CD4-positive, alpha-beta T cell treated with Interleukin-12 subunit alpha and Interleukin-12 subunit beta, for 1 hour (primary cell): ENCODE measurements at places on chromosomes 1 and 21.

GRCh38 chr1:28232558-28233263 lies at the start of gene DNAJC8:
Gene DNAJC8, minus strand, starts transcription at chr1:28233029. Its CDS starts 31 bp downstream, at chr1:28232998.
- peak; percentile 92 for DNase-seq

GRCh38 chr1:97092824-97093223 lies 371.2 kb downstream of the PTBP2 start:
- no peak for DNase-seq

- no peak for DNase-seq
These were observed 83.3 kb upstream of the TNR start for GRCh38 chr1:175826705-175827104.

DNA sequence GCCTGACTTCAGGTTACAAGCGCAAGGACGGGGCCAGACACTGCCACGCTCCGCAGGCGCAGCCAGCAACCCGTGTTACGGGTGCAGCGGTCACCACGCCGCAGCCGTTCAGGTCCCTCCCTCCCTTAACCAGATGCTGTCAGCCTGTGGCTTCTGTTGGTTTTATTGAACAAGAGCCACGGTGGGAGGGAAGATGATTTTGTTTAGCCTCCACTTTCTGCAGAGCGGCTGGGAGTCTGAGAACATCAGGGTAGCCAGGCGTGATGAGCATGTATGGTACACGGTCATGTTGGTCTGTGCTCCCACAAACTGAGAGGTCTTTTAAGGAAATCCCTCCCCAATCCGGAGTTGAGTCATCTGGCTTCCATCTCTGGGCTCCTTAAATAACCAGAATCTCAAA lies 18.5 kb upstream of the ADARB1 start:
- DNase-seq = no peak

GRCh38 chr1:161954050-161954449 lies 69.6 kb downstream of the OLFML2B start:
- DNase-seq = no peak

DNA sequence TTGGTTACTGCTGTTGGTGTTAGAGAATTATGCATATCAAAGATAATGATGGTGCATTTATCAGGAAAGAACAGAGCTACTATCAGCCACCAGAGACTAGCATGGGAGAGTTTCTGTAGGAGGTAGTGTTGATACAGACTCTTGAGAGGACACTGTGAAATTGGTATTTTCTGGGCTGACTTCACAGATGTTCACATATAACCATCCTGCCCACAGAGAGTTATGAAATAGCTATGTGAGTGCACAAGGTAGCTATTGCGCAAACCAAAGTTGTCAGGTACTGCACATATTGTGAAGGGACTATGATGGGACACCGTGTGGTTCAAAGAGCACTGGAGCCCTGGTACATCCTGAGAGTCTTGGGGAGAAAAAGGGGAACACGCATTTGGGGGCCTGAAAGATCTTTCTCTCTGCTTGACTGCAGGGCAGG lies 1.4 kb upstream of the TLCD4 start:
- no peak for DNase-seq

GRCh38 chr1:53361541-53361961 lies 33.7 kb upstream of the LRP8 start:
- DNase-seq = no peak

DNA sequence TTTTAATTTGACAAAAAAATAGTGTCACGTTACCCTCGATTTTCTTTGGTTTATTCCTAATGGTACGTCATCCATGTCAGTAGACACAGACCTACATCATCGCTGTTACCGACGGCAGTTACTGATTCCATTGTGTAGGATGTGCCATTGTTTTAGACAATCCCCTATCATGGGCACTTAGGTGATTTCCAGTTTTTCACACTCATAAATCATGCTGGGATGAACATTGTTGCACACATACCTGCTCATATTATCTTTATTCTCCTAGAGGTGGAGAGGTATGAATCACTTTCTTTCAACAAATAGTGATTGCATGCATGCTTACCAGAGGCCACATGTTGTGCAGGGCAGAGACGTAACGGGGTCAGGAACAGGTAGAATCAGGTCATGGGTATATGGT lies 79.7 kb upstream of the EFHD2 start:
- no peak for DNase-seq

- no peak for DNase-seq
These were observed 215.5 kb upstream of the VAMP3 start for GRCh38 chr1:7555391-7556185.

GRCh38 chr1:177274687-177275211 lies 104.0 kb downstream of the BRINP2 start:
- no peak for DNase-seq

- DNase-seq = no peak
These were observed 25.0 kb downstream of the KANK4 start for GRCh38 chr1:62294261-62294660.

DNA sequence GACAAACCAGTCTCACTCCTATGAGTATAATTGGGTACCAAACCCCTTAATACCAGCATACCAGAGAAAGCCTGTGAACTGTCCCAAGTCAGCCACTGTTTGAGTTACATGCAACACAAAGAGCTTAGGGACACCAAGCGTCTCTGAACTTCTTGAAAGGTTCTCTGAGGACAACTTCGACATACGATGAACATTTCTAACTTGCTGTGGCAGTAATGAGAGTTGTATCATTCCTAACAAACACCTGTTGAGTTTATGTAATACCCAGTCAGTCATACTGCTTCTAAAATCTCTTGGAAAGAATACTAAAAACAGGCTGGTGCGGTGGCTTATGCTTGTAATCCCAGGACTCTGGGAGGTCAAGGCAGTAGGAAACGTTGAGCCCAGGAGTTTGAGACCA lies 18.4 kb downstream of the CCT8 start:
- DNase-seq = no peak

- no peak for DNase-seq
These were observed 714.9 kb upstream of the CXADR start for GRCh38 chr21:16797966-16798365.

- no peak for DNase-seq
These were observed 4.4 kb downstream of the CHIT1 start for GRCh38 chr1:203225071-203225470.

DNA sequence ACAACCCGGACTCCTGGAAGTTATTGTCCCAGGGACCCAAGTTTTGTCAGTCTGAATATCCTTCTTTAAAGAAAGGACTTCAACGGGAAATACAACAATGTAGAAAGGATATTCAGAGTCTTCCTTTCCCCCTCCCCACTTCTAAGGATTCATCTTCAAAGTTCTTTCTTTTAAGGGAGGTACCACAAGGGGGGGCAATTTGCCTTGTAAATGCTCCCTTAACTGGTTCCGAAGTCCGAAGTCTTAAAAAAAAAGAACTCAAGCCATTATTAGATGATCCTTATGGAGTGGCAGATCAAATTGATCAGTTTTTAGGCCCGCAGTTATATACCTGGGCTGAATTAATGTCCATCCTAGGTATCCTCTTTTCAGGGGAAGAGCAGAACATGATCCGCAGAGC lies 47.0 kb downstream of the SERINC2 start:
- no peak for DNase-seq

GRCh38 chr1:175514387-175514953 lies 228.9 kb downstream of the TNR start:
- peak; percentile 1 for DNase-seq

GRCh38 chr1:97094247-97094972 lies 372.8 kb downstream of the PTBP2 start:
- no peak for DNase-seq

DNA sequence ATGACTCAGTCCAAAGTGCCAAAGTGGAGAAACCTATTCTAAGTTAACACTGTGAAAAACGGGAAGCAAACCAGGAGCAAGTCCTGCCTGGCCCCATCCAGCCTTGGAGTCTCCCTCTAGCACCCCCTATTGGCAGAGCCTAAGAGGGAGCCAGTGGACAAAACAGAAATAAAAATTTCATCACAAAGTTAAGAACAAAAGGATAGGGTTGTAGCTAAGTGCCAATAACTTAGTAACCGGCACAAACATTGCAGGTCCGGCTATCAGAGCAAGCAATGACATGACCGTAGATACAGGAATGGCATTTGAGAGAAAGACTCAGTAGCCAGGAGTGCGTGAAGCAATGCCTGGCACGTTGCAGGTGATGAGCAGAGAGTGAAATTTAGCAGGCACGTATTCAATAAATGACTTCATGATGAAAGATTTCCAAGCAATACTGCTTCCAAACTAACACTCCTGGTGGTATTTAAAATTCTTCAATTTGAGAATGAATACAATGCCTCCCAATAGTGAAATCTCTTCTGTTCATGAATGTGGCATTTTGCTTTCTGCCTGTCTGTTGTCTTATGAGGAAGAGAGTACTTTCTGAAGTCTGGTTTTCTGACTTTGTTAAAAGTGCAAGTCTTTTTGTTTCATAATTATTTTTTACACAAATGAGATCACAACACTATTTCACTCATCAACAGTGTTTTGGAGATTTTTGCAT lies 391.0 kb downstream of the OMA1 start:
- DNase-seq = no peak

DNA sequence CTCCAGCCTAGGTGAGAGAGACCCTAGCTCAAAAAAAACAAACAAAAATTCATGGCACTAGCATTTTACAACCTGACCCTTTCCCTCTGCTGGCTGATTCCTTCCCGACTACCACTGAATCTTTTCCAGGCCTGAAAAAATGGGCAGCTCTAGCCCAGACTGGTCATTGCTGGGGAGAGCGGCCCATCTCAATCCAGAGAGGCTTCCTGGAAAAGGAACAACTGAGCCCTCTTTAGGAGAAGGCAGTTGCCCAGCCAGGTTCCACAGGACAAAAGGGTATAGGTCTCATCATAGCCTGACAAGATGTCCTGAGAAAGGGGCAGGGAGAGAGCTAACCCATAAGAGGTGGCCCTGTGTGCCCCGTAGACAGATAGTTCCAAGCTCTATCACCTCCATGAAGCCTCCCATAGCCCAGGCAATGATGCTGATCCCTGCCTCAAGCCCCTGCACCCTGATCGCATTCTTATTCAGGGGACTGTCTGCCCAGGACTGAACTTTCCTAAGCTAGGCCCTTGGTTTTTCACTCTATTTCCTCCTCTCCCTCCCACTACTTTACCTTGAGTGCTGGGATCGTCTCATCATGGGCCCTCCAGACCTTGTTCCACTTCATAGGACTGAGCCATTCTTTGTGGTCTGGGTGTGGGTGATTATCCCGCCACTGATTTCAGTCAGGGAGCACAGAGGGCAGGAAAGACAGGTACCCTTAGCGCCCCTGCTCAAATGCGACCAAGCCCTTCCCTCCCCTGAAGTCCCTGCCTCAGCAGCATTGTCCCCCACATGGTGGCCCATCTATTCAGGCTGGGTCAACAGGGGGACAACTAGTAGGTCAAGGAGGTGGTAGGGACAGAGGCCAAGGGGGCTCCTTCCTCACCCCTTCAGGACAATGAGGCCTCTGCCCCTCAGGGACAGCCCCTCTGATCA lies 18.2 kb downstream of the RHBG start:
- DNase-seq = no peak

DNA sequence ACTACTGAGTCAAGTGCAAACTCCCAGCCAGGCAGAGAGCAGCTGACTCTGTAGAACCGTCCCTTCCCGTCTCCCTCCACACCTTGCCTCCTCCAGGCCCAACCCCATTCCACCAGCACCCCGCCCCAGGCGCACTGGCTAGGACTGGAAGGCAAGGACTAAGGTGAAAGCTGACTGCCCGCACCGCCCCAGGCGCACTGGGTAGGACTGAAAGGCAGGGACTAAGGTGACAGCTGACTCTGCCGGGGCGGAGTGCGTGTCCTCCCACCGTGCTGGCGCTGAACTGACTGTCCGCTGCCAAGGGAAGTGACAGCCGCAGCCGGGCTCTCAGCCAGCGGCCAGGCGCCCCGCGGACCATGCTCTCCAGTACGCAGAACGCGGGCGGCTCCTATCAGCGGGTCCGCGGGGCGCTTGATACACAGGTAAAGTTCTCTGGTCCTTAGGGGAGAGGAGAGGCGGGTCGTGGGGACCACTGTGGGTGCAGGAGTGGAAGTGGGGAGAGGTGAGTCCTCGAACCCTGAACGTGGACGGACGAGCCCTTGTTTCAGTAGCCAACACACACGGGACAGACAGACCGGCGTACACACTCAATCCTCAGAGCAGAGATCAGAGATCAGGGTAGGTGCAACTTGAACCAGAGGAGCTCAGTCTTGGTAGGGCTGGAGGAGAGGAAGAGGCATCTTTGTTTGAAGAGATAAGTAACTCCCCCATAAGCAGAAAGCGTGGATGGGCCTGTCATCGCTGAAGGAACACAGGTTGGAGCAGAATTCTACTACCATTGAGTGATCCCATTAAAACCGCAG lies 58.0 kb downstream of the RBM11 start:
- DNase-seq = no peak

- DNase-seq = no peak
These were observed 5.2 kb upstream of the SMIM12 start for GRCh38 chr1:34864759-34865158.

DNA sequence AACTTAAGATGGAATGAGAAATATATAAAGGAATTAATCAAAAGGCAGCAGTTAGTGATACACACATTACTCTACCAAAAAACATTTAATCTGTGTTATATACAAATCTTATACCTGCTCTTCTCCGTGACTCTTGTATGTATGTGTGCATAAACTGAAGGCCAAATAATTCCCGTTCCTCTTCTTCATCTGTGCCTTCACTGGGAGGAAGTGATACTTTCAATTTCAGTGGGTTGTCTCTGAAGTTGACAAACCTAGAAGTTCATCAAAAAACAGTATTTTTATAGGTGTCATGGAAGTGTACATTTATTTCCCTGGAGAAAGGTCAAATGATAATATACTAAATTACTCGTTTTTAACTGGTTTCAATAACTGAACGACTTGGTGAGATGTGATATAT lies 19.3 kb downstream of the TRMT13 start:
- DNase-seq = no peak

DNA sequence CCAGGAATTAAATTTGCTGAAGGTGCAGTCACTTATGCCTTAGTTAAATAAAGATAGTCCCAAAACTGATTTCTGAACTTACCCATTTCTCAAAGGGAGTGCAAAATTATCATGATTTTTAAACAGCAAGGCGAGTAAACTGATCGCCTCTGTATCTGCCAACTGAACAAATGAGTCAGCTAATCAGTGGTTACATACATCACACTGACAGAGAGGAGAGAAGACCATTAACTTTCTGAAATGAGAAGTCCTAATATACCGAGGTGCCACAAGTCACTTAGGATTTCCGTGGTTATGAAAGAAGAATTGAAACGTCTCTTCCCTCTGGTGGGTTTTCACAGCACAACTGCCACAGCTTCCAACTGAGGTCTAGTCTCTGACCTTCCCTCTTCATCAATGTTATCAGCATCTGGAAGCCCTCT lies 400.7 kb downstream of the SMYD3 start:
- no peak for DNase-seq
